ENCODE measurements at places on chromosomes 13 and 19.

GRCh38 chr13:97023117-97023516 lies 28.8 kb upstream of the OXGR1 start:
- no peak for DNase-seq

DNA sequence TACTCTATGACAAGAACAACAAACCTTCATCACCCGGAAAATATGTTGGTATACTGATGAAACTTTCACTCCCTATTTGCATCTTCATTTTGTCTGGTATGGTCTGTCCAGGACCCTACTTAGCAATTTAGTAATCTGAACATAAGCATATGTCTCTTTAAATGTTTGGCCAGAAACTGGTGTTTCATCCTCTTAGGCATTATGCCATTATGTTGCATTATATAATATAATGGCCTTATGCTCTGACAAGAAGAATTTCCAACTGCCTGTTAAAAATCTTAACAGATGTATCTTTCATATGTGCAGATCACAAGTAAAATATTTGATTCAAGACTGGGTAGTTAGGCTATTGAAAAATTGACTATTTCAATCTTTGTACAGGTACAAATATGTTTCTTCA lies 610.6 kb upstream of the PRR20A start:
- no peak for DNase-seq

GRCh38 chr13:103000157-103000556 lies 66.1 kb downstream of the SLC10A2 start:
- DNase-seq, result no peak

- no peak for DNase-seq
Observed at GRCh38 chr13:49367640-49368422, 76.0 kb downstream of the CAB39L start.

DNA sequence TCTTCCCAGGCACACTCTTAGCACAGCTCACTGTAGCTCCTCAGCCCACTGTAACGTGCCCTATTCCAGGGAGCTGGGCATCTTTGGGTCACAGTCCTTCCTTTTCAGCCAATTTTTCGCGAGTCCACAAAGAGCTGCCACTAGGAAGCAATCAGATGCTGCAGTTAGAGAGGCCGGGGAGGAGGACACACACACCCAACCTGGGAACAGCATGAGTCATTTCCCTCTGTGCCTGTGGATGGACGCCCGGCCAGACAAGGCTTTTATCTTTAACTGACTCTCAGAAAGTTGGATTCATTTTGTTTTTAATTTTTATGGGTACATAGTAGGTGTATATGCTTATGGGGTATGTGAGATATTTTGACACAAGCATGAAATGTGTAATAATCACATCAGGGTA lies 918.6 kb downstream of the UQCRFS1 start:
- peak; percentile 82 for DNase-seq

Measured in Daoy (cell line).